ENCODE measurements at places on chromosomes 3 and 15.

DNA sequence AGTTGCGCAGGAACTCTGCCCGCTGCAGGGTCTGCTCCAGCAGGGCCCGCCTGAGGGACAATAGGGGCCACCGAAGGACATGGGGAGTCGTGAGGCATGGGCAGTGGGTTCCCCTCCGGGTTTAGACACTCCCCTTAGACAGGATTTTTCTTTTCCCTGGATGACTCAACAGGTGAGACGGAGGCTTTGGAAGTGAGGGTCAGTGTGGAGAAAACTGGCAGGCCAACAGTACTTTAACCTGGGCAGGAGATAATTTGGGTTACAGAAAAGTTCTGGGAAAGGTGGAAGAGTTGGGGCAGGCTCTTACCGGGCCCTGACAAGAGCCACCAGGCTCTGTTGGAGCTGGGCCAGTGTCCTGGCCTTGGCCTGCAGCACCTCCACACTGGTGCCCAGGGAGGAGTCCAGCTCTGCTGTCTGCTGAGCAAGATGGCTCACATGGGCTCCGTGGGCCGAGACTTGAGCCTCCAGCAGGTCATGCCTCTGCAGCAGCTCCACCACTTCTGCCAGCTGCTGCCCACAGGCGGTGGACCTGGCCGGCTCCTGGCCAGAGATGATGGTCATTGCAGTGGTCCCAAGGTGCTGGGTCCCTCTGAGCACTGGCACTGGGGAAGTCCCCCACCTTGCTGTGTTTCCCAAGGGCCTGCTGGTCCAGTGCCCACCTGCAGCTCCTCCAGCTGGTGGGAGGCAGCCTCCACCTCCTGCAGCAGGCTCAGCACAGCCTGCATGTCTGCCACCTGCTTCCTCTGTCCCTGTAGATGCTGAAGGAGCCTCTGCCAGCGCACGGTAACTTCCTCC, 11.0 kb downstream of the SPTBN5 start:
- no peak for DNase-seq

DNA sequence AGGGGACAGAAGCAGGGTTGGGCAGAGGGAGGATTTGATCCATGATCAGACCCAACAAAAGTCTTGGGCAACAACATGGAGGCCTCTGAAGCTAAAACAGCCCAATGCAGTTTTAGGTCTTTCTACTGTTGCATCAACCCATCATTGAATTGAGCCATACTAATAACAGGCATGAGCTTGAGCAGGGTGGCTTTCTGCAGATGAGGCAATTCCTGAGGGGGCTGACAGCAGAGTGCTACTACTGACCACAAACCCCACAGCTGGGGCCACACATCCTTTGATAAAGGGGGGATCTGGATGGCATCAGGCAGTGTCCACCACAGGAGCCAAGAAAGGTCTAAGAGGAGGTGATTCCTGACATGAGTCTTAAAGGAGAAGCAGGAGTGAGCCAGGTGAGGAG, 517.0 kb upstream of the PPP2R3A start:
- no peak for DNase-seq

DNA sequence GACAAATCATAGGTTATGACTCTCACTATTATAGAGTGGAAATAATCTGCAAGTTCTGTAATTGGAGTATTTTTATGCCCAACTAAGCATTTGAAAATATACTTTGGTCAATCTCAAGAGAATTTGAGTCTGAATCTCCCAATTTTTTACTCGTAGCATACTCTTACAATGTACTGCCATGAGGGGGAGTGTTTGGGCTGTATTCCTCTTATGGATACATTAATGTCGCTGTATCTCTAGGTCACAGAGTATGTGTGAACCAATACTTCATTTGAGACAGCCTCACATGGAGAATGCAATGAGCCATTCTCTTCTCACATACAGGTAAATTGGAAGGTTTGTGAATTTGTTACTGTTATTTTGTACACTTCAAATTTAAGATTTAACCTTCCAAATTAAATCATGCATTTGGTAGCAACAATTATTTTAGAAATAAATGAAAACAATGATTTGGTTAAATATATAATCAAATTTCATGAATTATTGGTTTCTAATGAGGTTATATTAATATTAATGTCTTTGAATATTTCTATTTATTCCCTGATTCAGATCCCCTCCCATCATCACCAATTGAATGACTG, 5.5 kb upstream of the CD200 start:
- DNase-seq = peak; percentile 62

DNA sequence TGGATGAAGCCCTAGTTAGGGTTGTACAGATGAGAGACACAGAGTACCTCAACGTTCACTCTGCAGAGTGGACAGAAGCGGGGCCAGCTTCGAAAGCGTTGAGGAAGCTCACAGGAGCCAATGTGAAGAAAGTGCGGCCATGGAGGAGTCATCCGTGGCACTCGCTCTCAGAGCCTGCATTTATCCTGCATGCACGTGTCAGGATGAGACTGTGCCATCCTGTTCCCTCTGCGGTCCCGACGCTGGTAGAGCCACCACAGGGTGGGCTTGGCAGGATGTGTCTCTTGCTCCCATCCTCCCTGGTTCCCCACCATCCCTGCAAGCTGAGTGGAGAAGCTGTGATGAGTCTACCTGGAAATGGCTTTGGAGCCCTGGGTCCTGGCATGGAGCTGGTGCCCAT, 39.3 kb downstream of the KLHL25 start:
- DNase-seq = no peak

GRCh38 chr3:112948346-112948838, 26.5 kb downstream of the CD200R1 start:
- no peak for DNase-seq

- DNase-seq = no peak
Observed at GRCh38 chr3:148903941-148904340, 38.8 kb downstream of the CPA3 start.

DNA sequence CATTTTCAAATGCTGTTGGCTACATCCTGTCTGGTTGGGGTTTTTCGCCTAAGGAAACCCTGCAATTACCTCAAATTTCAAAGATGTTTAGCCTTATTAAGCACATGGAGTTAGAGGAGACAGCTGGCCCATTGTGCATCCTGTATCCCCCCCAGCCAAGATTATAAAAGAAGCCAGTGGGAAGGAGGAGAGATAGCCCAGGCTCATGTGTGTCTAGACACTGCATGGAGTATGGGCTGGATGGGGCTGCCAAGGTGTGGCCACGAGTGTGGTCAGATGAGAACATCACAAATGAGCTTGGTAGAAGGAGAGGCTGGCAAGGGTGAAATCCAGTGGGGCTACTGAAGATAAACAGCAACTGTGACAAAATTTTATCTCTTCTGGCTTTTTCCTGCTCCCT, 270.0 kb upstream of the TBC1D5 start:
- DNase-seq = no peak

DNA sequence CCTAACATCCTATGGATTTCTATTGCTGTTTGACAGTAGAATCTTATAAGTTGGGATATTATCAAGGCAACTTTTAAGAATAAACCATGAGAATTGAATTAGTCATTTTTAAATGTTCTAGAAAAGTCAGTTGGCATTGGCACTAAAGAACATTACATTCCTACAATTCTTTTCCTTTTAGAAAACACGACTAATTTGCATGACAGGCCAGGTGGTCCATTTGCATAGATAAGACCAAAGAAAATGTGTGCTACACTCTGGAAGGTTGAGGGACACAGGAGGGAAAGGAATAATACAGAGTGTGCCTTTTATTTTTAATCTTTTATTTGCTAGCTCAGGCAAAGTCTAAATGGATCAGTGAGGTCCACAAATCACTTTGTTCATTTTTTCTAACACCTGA, 962.3 kb downstream of the EPHA3 start:
- DNase-seq = no peak

- no peak for DNase-seq
Observed at GRCh38 chr3:188064831-188065493, 89.0 kb upstream of the LPP start.

- DNase-seq = no peak
Observed at GRCh38 chr3:197317250-197317963, 19.0 kb upstream of the DLG1 start.

GRCh38 chr3:137642831-137643230, 121.3 kb upstream of the SOX14 start:
- DNase-seq = no peak

GRCh38 chr3:198062068-198062465, 102.0 kb downstream of the LMLN start:
- no peak for DNase-seq

GRCh38 chr15:81751816-81752545, 293.8 kb downstream of the MEX3B start:
- no peak for DNase-seq

GRCh38 chr15:30882849-30883433, 20.8 kb upstream of the FAN1 start:
- no peak for DNase-seq

GRCh38 chr15:41288464-41288863, 43.9 kb downstream of the OIP5 start:
- no peak for DNase-seq

DNA sequence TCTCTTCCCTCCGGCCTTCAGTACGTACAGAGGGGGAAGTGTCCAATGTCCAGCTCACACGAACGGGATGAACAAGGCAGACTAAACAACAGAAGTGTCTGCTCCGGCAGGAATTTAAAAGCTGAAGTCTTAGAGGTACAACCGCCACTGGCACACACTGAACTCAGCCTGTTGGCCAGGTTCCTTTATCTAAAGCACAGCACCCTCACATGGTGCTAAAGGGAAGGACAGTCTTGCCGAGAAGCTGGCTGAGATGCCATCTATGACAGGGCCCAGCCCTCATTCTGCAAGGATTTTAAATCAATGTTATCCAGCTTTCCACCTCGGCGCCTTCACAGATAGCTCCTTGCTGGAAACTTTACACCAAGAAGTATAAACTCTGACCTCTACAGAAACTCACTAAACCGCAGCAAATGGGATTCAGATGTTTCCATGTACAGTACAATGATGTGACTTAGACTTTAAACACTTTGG, 2.8 kb downstream of the ADAMTS17 start:
- DNase-seq = peak; percentile 49

DNA sequence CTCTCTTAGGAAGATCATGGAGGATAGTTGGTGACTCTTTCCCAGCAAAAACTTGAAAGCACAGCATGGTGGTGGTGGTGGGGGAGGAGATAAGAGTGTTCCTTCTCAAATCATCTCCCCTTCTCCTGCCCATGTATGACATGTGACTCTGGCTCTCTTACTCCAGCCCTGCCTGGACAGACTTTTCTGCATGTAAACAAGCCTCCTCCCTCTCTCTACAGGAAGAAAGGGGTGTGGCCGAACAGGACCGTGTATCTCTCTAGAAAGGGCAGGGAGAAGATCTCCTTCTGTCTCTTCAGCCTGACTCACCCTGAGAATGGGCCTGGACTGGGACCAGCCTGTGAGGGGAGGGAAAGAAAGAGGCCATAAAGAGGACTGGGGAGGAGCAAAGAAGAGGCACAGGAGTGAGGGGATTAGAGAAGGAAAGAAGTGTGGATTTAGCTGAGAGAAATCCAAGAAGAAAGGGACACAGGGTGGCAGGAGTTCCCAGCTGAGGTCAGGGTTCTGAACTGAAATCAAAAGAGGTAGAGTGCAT, 1.5 kb downstream of the CELF6 start:
- DNase-seq = no peak

DNA sequence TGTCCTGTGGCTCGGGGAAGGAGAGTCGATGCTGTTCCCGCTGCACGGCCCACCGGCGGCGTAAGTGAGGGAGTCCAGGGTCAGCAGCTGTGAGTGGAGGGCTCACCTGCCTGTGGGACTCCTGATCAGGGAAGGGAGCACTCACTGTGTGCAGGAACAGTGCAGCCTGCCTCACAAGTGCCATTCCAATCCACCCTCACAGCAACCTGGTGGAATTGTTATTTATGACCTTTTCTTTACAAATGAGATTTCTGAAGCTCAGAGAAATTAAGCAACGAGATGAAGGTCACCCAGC, 9.0 kb downstream of the CHRD start:
- no peak for DNase-seq

DNA sequence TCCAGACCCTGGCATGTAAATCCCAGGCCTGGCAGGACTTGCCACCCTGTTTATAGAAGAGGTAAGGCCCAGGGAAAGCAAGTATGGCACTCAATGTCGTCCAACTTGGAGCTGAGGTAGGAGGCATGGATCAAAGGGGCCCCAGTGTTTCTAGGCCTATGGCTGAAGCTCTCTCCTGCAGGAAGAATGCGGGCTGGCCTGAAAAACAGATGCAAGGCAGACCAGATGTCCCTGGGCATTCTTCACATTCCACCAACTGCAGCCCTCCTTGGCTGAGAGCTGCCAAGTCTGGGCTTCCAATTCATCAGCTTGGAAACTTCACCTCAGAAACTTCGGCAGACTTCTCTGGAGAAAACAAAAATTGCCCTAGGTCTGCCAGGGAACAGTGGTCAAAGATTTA, 22.2 kb downstream of the MESD start:
- no peak for DNase-seq

GRCh38 chr3:14413381-14414071, 11.1 kb downstream of the SLC6A6 start:
- no peak for DNase-seq

DNA sequence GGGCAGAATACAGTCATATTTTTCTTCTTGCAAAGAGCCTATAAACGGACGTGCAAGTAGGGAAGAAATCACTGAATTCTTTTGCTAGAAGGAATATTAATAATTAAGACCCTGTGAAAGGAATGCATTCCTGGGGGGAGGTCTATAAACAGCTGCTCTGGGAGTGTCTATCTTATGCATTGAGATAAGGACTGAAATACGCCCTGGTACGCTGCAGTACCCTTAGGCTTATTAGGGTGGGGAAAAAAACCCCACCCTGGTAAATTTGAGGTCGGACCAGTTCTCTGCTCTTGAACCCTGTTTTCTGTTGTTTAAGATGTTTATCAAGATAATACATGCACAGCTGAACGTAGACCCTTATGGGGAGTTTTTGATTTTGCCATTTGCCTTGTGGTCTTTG, 100.0 kb upstream of the KBTBD8 start:
- no peak for DNase-seq

GRCh38 chr3:48344867-48345507, 11.5 kb upstream of the SPINK8 start:
- DNase-seq = no peak

Data from amygdala (tissue), 56 donors.